ENCODE measurements at places on chromosomes 16 and 17. TPM values are rescaled to one million over a fixed set of nuclear protein-coding genes. Genes with fewer than 3 reads are reported as not detected.
A peak's percentile ranks its signal among the peaks of the same experiment; 100 is the strongest.

- no peaks in the 10 kb centered on the region for H3K4me1 ChIP-seq
- no peaks in the 10 kb centered on the region for H3K36me3 ChIP-seq
- DNase-seq: peak; percentile 15
- no peak overlapping the region for H3K27ac ChIP-seq
- peaks cover 43% of the 10 kb centered on the region for H3K27me3 ChIP-seq
- no peak overlapping the region for H3K4me3 ChIP-seq
Observed at GRCh38 chr17:964876-965275, 14.7 kb downstream of the NXN start.

GRCh38 chr16:69100071-69100691 is 5.3 kb upstream of the HAS3 start:
- peaks cover 4% of the 10 kb centered on the region for H3K4me1 ChIP-seq
- H3K4me3 ChIP-seq: no peak overlapping the region
- peaks cover 29% of the 10 kb centered on the region for H3K27me3 ChIP-seq
- no peak overlapping the region for H3K27ac ChIP-seq
- DNase-seq: no peak

- peaks cover 15% of the 10 kb centered on the region for H3K27me3 ChIP-seq
- H3K4me1 ChIP-seq: peaks cover 18% of the 10 kb centered on the region
- peak overlapping the region; percentile 88 for H3K27ac ChIP-seq
- peak overlapping the region; percentile 88 for H3K4me3 ChIP-seq
- H3K36me3 ChIP-seq: peaks cover 5% of the 10 kb centered on the region
Observed at GRCh38 chr17:47324224-47325020, 667 bp downstream of the EFCAB13 start.

The TMC5 gene
- total RNA-seq: not detected

- no peaks in the 10 kb centered on the region for H3K4me1 ChIP-seq
- peaks cover 8% of the 10 kb centered on the region for H3K27me3 ChIP-seq
- H3K36me3 ChIP-seq: no peaks in the 10 kb centered on the region
- DNase-seq: no peak
- H3K27ac ChIP-seq: no peak overlapping the region
Observed at GRCh38 chr17:6528557-6528956, 27.8 kb downstream of the PITPNM3 start.

The CDRT15L2 gene
- not detected for total RNA-seq

The RRAD gene
- total RNA-seq: 12.8 TPM

GRCh38 chr16:30562021-30562420 is 3.8 kb upstream of the ZNF764 start:
- no peaks in the 10 kb centered on the region for H3K36me3 ChIP-seq
- peak overlapping the region; percentile 79 for H3K4me3 ChIP-seq
- no peaks in the 10 kb centered on the region for H3K27me3 ChIP-seq
- peak overlapping the region; percentile 86 for H3K27ac ChIP-seq
- peaks cover 22% of the 10 kb centered on the region for H3K4me1 ChIP-seq
- DNase-seq: no peak

DNA sequence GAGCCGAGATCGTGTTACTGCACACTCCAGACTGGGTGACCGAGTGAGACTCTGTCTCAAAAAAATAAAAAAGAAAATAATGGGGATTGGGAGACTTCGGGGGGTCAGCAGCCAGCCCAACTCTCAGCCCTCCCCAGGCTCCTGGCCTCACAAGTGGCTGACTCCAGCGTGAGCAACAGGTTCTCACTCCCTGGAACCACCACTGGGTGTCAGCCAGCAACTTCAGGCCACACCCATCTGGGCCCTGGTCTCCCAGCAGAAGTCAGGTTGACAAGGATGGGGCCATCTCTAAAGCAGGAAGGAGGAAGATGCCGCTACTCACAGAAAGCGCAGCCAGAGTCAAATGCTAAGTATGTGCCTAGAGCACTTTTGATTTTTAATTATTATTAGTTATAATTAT is 139.4 kb downstream of the C16orf78 start:
- no peaks in the 10 kb centered on the region for H3K27me3 ChIP-seq
- no peak for DNase-seq
- no peaks in the 10 kb centered on the region for H3K4me1 ChIP-seq

- no peak overlapping the region for H3K27ac ChIP-seq
- H3K27me3 ChIP-seq: no peaks in the 10 kb centered on the region
- no peak for DNase-seq
- H3K36me3 ChIP-seq: no peaks in the 10 kb centered on the region
- no peak overlapping the region for H3K4me3 ChIP-seq
Observed at GRCh38 chr16:3997231-3997841, 116.8 kb upstream of the CREBBP start.
